ENCODE measurements at places on chromosomes 1 and 21.

GRCh38 chr1:154751690-154752089 lies 118.4 kb downstream of the KCNN3 start:
- DNase-seq = no peak

DNA sequence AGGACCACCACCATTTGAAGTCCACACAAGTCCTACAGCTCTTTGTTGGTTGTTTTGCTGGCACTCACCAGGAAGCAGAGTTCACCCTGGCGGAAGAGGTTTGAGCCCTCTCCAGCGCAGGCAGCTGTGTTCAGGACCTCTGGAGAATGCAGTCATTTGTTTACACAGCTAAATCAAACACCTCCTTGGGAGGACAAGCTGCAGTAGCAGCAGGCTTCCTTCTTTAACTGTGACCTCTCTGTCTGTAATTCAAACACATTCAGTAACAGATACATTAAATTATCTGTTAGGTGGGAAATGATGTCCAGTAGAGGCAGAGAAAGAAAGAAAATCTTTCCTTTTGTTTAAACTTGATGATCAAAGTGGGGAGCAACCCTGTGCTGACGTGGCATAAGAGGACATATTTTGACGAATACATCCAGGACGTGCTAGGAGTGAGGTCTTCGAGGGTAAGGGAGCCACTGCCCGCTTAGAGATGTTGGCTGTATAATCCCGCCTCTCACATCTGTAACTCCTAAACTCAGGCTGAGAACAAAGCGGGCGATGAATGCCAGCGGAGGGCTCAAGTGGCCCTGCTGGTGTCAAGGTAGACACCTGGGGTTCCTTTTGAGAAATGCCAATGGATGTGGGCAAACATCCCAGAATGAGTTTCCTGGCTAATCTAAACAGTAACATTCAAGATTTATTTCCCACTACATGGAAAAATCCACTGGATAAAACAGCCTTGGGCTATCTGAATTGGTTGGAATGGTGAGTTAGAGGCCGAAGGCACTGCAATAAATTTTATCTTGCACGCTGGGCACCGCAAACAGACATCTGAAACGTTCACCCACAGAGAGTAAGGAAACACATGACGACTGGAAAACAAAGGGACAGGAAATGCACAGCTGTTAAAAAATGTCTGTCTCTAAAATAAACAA lies 51.7 kb downstream of the ABCA4 start:
- peak; percentile 42 for DNase-seq

DNA sequence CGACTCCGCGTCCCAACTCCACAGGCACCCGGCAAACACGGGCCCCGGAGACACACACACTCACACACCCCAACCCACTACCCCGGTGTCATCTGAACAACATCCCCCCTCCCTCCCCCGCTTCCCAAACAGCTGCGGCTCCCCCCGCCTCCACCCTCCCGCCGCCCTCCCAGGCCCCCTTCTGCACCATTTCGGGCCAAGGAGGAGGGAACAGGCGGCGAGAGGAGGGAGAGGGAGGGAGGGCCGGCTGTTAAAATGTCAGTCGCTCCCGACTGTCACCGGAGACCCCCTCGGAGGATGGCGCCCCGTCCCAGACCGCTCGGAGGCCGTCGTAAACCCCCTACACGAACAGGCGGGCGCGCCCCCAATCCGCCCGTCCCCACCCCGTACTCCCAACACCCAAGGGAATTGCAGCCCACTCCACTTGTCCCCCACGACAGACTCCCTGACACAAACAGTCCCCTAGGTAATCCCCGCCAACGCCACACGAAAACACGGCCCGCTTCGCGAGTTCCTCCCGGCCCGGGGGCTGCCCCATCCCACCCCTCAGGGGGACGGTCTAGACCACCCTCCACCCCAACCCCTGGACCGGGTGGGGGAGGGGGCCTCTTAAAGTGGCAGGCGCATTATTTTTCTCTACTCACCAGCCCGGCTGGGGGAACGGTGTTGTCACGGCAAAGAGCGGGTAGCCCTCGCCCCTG lies 583 bp downstream of the MEF2D start:
- DNase-seq = peak; percentile 78

GRCh38 chr1:29880556-29880955 lies 644.2 kb downstream of the PTPRU start:
- DNase-seq = no peak

- no peak for DNase-seq
Observed at GRCh38 chr1:97814121-97814520, 106.7 kb downstream of the DPYD start.

- DNase-seq = peak; percentile 83
Observed at GRCh38 chr1:30852026-30852425, 56.5 kb downstream of the SDC3 start.

DNA sequence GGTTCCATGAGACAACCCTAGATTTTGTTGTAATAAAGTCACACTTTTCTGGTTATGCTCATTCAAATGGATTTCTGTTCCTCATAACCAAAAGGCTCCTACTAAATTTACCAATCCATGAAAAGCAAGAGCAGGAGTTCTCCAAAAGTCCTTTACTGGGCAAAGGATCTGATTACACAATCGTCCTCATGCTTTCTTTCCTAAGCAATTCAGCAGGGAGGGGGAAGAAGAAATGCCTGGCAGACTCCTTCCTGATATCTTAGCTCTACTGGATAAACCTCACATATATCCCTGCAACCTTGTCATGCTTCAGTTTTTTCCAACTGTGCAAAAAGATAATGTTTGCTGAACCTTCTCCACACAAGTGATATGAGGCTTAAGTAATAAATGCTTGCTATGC lies 67.6 kb upstream of the GUCA2B start:
- DNase-seq = no peak

DNA sequence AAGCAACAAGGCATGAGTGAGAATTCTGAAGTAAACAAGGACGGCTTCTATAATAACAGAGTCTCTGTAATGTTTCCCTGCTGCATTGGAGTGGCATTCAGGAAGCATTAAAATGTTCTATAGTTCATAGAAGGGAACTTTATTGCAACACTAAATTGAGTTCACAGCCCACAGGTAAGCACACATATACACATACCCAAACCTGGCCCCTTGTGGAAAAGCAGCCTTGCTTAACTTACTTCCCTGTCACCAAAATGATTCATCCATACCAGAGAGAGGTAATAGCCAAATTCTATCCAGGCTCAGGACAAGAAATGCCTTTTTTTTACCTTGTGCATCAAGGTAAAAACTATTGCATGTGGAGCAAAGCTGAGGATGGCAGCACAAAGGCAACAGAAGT lies 241.4 kb downstream of the HHIPL2 start:
- DNase-seq = no peak

DNA sequence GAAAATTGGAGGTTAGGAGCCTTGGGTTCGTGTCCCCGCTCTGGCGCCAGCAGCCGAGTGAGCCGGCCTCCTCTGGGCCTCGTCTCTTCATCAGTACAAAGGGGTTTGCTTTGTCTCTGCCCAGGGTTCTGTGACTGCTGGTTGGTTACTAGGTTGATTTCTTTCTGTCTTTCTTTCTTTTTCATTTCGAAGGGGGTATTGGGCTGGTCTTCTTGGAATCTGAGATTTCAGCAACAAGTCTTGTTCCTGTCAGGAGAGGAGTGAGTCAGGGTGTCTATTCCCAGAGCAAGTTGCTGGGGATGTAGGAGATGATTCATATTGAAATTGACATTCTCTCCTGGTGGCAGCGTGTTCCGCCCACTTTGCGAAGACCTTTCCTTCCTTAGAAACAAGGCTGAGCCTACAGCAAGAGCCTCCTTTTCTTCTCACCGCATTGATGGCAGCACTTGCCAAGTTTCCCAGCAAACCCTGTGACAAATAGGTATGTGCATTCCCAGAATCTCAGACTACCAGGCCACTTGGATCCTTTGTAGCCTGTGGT lies 79.2 kb downstream of the MAN1C1 start:
- DNase-seq = peak; percentile 86

GRCh38 chr1:228650141-228650540 lies 85.1 kb upstream of the RHOU start:
- DNase-seq = no peak

- no peak for DNase-seq
Observed at GRCh38 chr1:109933856-109934711, 23.4 kb downstream of the CSF1 start.

DNA sequence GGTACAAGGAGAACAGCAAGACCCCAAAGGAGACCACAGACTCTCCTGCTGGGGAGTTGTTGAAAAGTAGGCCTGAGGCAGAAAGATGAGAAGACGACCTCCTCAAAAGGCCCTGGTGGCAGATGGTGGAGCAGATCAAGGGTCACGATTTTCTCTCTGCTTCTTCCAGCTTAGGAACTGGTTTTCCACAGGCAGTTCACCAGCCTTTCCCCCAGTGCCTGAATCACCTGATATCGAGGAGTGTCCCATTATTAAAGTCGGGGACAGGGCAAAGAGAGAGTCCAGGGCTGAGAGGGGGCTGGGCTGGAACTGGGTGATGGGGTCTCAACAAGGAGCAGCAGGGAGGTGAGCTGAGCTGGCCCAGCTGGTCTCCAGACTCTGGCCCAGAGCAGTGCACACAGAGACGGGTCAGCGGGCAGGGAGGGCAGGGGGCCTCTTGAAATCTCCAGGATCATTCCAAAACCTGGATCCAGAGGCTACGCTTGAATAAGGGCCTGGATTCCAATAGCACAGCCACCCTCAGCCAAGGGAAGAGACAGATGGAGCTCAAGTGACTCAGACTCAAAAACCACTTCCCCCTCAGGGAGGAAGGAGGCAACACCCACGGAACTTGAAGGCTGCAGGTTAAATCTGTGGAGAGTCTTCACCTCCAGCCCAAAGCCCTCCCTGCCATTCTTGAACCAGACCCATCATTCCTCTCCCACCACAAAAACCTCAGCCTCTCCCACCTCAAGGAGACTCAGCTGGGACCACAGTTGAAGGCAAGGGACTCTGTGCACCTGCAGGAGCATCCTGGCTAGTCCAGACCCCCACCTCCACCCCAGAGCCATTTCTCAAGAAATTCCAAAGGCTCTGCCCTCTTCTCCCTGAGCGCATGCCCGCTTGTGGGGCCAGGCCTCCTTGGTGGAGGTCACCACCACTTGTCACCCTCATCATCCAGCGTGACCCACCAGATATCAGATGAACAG lies at the start of gene S100A5:
S100A5 (minus strand) TSS at position 541 of the 968 bp plus-strand sequence. CDS start 743 bp downstream, outside the sequence.
- DNase-seq = no peak

DNA sequence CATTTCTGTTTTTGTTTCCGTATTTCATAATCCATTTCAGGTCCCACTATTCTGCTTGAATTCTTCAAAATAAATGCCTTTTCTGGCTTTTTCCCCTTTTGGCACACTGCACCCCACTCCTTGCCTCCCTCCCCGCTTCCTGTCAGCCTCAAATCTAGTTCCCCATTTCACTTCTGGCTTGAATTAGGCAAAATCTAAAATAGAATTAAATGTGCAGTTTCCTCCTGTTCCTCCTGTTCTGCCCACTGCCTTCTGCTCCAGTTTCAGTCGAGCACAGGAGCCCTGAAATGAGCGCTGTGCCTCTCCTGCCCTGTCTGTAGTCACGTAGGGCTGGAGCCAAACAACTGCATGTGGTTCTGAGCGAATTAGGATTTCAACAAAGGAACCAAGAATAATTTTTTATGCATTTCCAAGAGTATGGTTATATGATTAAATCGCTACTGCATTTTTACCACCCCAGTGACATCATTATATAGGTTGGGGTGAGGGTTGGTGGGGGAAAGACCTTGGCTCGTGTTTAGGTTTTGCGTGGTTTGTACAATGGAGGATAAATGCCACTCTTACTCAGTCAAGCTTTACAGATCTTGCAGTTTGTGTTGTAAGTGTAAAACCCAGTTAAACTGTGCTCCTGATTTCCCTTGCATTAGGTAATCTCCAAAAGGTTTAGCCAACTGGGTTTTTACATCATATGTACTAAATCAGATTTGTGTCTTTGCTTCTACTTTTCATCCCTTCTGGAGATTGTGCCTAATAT lies 114.9 kb downstream of the VPS13D start:
- no peak for DNase-seq

DNA sequence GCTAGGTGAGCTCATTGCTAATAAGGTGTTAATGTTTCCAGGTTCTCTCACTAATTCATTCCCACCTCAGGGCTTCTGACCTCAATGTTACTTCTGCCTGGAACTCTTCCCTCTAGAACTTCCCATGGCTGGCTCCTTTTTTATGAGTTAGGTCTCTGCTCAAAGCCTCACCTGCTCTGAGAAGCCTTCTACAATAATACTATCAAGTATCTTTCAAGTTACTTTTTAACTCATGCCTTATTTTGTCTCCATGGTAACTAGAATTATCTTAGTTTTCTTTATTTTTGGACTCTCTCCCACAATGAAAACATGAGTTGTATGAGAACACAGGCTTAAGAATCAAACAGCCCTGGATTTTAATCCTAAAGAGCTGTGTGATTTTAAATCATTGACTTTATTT lies 3.5 kb upstream of the C1orf52 start:
- no peak for DNase-seq

DNA sequence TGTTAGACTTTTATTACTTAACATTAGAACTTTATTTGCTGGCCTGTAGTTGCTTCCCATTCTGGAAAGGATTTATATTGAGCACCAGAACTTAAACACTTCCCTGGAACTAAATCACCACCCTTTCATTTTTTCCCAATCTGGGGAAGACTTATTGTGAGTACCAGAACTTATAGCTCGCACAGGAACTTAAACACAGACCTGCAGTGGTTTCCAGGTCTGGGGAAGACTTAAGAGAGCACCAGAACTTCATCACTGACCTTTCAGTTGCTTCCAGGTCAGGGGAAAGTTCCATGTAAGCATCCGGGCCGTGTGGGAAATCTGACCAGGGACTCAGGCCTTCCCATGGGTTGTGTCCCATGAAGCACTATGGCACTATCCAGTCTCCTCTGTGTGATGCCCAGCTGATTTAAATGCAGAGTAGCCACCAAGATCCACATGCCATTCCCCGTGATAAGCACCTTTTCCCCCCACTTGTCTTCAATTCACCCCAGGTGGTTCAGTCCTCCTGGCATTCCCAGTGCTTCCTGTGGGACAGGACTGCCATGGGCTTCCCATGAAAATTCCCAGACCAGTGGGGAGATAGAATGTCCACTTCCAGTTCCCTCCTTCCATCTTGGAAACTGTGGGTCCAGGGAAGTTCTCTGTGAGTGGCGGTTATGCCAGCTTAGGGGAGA lies 48.9 kb downstream of the C4BPA start:
- no peak for DNase-seq

DNA sequence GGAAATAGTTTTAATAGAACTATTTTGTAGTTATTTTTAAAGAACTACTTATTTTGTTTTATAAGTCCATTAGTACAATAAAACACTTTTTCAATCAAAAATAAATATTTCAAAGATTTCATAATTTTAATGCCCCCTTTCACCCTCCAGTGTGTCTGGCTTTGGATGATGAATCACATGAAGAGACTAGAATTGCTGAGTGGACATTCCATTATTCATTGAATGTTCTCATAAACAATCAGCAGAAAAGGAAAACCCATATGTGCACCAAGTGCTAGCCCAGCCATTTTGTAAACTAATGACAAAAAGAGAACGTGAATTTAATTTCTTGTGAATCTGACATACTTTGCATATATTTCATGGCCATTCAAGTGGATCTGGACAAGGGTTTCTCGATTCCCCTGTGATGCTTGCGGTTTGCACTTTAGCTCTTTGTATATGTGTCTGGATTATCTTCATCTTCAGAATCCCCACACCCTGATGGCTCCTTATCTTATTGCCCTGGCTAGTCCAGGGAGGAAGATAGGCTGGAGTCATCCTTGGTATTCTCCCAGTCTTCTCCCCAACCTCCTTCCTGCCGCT lies 20.7 kb upstream of the CHIA start:
- DNase-seq = no peak
